ENCODE measurements at places on chromosomes 13 and 19. TPM values are rescaled to one million over a fixed set of nuclear protein-coding genes. Genes with fewer than 3 reads are reported as not detected.

MEX3D gene
- total RNA-seq, result 161 TPM

KLHL1 gene
- not detected for total RNA-seq

AP1M2 gene
- 130 TPM for total RNA-seq

MATK gene
- total RNA-seq, result not detected

ZNF528 gene
- 18.8 TPM for total RNA-seq

Data from tracheal epithelial cell (primary cell).